Mesothelial cell of epicardium (in vitro differentiated cells): ENCODE measurements at places on chromosomes 2 and 18.

DNA sequence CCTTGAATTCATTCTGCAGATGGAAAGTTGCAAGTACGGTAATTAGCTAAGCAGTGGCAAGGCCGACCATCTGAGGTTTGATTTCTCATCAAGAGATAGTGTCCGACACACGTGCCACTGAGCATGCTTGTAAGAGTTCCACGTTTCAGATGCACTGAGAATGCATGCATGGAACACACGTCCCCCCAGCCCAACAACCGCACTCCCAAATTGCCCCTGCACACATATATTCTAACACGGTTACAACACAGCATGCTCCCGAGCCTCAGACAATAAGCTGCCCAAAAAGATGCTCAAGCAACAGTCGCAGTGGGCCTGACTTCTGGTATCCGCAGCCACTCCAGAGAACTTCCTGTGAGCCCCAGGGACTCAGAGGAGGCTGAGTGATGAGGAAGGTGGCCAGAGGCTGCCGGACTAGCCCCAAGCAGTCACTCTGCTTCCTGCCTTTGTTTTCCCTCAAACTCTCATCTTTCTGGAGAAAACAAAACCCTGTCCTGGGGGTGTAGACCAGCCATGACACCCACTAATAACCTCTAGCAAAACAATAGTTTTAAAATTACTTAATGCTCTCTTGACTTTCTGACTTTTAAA, 204.0 kb downstream of the TGIF1 start:
- no peak for DNase-seq

- DNase-seq, result no peak
Measured at GRCh38 chr2:212943351-212943750, 208.1 kb downstream of the IKZF2 start.

- no peak for DNase-seq
Measured at GRCh38 chr2:228224410-228224809, 42.9 kb upstream of the SPHKAP start.

GRCh38 chr2:106841886-106842645, 43.9 kb downstream of the ST6GAL2 start:
- no peak for DNase-seq
